ENCODE measurements at places on chromosomes 5 and 9.

GRCh38 chr5:176648474-176649194 lies 1.4 kb downstream of the TSPAN17 start:
- peak; percentile 52 for DNase-seq

- DNase-seq: no peak
Measured at GRCh38 chr9:68726489-68726888, 21.4 kb downstream of the PIP5K1B start.

GRCh38 chr5:38446029-38446522 lies 110.4 kb downstream of the LIFR start:
- DNase-seq: no peak

DNA sequence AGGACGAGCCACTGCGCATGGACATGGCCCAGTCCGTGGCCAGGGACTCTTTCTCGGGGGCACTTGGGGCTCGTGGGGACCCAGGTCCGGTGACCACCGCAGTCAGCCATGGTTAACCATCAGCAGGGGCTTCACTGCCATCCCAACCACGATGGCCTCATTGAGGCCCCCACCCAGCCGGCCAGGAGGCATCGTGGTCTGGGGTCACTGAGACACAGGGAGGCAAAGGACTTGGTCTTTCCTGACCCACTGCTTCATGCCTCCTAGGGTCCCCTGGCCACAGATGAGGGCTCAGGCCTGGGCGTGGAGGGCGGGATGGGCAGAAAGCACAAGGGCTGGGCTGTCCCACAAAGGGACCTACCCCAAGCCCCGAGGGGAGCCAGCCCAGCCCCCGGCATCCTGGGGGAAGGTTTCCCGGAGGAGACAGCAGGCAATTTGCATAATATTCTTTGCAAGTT lies 6.6 kb downstream of the NACC2 start:
- no peak for DNase-seq

- DNase-seq: no peak
Measured at GRCh38 chr5:122077366-122078115, 518 bp downstream of the LOX start.

DNA sequence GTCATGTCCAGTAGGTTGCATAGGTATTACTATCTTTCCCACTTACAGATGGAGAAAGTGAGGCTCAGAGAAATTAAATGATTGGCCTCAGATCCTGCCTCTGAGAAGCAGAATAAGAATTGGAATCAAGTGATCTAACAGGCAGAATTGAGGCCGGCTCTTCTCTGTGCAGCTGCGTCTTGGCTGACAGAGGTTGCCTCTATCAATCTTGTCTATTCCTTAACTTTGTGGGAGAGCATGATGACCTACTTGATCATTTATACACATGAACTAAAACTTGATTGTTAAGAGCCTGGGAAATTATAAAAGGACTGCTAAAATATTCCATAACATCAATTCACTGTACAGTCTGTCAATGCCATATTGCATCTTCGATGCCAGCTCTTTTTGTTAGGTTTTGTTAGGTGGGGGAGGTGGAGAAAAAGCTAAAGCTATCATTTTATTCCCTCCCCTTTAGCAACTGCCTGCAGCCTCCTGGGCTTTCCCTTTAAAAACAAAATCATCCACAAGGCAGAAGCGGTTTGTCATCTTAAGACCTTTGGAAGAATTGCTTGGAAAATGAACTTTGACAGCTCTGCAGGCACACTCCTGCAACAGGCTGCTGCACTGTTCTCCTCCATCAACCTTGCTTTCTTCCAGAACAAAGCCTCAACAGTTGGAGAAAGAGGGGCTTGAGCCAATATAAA lies 247.4 kb downstream of the SMARCA2 start:
- no peak for DNase-seq

DNA sequence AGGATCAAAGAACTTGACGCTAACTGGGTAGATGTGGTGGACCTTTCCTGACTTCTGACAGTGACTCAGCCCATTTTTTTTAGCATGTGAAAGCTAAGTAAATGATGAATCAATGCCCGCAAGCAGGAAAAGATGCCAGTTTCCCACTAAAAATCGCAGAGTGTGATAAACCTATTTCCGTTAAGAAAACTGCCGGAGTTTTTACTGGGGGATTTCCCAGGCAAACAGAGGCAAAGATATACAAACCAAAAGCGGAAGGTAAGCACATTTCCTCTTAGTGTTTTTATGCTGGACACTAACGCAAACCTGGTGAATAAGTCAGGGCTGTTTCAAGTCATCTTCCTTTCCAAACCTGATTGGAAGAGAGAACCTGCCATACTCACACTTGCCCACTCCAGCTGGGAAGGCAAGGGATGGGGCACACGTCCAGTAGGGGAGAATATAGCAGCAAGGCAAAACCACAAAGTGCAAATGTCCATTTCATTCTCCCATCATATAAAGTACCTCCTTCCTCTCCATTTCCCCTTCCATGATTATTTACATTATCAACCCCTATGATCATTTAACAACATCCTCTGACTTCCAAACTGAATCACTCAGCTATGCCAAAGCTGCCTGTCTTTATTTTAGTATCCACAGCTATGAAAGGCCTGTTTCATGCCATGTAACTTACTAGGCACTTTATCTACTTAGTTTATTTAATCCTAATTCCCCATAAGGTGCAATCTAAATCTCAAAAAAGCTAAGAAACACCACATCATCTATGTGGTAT lies 349.7 kb upstream of the RFX3 start:
- no peak for DNase-seq

DNA sequence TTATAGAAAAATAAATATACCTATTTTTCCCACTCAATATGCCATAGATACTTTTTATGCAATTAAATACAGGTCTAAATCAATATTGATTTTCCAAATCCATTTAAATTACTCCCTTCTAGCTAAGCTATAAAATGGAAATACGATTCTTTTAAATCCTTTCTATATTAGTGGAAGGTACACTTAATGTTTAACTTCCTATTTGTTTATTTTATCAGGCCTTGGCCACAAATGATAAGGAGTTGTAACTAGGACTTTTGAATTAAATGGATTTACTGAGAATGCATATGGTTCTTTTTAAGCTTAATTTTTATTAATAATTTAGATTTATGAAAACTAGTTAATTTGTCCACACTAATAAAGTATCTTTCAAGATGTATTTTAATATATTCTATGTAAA lies 517.0 kb upstream of the CHD1 start:
- no peak for DNase-seq

- no peak for DNase-seq
Measured at GRCh38 chr5:163773226-163773625, 267.8 kb downstream of the MAT2B start.

All from CD4-positive, alpha-beta T cell treated with Interleukin-10 for 1 hour (primary cell).